ENCODE measurements at places on chromosomes 1 and 21.

DNA sequence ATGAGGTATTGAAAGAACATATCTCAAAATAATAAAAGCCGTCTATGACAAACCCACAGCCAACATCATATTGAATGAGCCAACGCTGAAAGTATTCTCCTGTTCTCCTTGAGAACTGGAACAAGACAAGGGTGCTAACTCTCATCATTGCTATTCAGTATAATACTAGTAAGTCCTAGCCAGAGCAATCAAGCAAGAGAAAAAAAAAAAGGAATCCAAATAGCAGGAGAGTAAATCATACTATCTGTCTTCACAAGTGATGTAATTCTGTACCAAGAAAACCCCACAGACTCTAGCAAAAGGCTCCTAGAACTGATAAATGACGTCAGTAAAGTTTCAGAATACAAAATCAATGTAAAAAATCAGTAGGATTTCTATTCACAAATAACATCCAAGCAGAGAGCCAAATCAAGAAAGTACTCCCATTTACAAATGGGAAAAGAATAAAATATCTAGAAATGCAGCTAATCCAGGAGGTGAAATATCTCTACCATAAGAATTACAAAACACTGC lies 1632.8 kb downstream of the NCAM2 start:
- DNase-seq: no peak

- DNase-seq: no peak
These were observed 10.0 kb upstream of the GJB3 start for GRCh38 chr1:34770891-34771504.

DNA sequence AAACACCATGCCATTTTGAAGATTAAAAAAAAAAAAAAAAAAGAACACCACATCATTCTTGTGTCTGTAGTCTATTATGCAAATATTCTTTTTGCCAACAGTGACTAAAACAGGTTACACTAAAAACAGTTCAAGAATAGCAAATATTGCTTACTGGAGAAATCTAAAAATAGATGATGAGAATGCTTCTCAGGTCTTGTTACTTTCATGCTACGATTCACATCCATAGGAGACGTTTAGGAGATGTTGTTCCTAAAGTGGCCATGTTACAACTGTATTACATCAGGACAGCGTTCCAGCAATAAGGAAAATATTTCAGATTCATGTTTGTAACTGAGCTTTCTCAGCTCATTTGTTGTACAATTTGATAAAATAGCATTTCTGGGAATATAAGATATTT lies 32.3 kb downstream of the RAB3GAP2 start:
- DNase-seq: no peak

- DNase-seq: no peak
These were observed 444.2 kb downstream of the SETD4 start for GRCh38 chr21:35616090-35616489.

DNA sequence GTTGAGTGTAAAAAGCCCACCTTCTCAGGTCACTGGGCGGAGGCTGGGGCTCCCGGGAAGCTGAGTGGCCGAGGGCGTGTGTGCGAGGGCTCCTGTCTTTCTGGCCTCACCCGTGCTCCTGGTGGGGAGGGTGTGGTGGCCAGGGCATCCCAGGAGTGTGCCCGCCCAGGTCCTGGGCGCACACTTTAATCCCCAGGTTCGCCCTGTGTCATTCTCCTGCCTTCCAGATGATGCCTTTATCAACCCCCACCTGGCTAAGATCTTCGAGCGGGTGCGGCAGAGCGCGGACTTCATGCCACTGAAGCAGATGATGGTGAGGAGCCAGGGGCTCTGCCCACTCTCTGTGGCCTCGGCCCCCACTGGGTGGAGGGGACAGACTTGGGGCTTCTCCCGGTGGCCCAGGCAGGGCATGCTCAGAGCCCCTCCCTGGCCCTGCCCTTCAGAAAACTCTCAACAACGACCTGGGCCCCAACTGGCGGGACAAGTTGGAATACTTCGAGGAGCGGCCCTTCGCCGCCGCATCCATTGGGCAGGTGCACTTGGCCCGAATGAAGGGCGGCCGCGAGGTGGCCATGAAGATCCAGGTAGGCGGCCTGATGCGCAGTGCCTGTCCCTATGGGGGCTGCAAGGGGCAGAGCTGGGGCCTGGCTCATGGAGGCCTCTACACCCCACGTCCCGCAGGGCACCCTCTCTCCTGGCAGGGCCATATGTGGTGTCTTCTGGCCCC lies 42.5 kb downstream of the COQ8A start:
- no peak for DNase-seq

GRCh38 chr1:56139836-56140235 lies 439.5 kb downstream of the PLPP3 start:
- no peak for DNase-seq

DNA sequence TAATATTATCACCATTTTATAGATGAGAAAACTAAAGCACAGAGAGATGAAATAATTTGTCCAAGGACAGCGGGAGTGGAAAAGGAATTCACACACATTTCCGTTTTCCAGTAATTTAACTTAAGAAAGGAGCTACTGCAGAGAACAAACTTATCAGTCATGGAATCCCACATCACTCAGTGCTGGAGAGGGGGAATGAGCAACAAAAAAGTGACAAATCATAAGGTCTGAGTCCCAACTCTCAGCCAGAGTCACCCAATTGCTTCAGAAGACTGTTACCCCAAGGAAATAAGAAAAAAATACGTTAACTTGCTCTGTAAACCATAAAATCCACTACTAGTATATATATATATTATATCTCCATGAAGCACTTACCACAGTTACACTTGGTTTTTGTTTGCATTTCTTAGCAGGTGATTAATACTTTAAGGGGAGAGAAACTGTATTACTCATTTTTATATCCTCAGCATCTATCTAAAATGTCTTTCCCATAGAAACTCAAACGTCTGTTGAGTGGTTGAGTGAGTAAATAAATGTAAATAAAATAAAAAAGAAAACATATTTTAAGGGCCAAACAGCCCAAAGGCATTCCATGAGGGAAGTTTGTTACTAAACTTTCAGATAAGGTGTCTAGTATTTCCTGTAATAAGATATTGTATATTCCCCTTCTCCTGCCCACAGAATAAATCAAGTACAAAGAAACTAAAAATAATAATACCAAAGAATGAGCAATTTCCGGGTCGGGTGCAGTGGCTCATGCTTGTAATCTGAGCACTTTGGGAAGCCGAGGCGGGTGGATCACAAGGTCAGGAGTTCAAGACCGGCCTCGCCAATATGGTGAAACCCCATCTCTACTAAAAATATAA lies 76.8 kb downstream of the SLC45A1 start:
- peak; percentile 39 for DNase-seq

GRCh38 chr21:39104911-39105310 lies 78.3 kb downstream of the PSMG1 start:
- DNase-seq: no peak

DNA sequence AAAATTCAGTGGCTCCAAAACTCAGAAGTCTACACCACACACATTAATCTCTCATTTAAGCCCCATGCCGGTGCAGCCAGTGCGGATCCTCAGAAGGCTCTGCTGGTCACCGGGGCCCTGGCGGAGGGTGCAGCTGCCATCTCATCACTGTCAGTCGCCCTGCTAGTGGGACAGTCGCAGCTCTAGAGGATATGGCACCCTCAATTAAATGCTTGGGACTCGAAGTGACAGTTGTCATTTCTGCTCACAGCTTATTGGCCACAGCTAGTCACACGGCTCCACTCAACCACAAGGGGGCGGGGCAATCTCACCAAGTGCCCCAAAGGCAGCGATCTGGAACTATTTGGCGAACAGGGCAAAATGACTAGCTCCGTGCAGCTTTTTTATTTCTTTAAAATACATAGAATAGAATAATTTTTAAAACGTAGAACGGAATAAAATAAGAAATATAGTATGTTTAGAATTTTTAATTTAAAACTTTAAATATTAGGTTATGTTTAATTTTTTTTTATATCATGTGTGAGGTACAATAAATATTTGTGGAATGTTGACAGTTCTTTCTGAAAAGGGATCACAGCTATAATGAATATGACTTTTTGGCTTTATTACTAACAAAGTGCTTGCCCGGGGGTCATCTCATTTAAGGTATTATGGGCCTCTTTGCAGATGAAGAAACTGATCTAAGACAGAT lies 8.0 kb upstream of the MAN1C1 start:
- peak; percentile 75 for DNase-seq

- DNase-seq: no peak
These were observed 69.6 kb downstream of the OLFML2B start for GRCh38 chr1:161954050-161954449.

DNA sequence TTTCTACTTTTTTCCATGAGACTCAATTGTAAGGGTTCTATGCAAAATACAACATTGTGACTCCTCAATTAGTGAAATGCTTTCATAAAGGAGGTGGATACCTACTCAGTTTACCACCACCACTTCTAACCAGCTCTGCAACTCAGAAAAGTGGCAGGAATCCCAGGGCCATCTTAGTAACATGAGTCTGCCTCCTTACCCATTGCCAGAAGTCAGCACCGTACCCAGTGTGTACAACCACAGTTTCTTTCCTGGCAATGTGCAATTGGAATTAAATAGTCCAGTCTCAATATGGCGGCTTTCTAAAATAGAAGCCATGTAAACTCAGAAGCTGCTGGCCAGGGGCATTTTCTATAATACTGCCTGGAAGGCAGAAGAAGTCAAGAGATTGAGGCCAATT lies 32.1 kb downstream of the TESK2 start:
- no peak for DNase-seq

DNA sequence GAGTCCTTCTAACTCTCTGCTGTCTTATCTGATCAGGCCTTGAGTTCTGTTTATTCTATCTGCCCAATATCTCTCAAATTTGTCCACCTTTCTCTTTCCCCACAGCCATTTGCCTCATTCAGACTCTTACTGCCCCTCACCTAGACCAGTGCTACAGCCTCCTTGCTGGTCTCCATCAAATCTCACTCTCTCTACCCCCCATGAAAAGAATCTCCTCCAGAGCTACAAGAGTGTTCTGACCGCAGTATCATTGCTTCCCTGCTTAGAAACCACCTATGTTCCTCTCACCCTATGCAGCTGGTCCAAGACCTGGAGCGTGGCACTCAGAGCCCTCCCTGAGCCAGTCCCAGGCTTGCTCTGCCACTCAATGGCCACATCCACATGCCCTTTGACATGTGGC lies 231.0 kb upstream of the JUN start:
- DNase-seq: no peak

GRCh38 chr1:204669579-204669978 lies 16.0 kb downstream of the LRRN2 start:
- no peak for DNase-seq

DNA sequence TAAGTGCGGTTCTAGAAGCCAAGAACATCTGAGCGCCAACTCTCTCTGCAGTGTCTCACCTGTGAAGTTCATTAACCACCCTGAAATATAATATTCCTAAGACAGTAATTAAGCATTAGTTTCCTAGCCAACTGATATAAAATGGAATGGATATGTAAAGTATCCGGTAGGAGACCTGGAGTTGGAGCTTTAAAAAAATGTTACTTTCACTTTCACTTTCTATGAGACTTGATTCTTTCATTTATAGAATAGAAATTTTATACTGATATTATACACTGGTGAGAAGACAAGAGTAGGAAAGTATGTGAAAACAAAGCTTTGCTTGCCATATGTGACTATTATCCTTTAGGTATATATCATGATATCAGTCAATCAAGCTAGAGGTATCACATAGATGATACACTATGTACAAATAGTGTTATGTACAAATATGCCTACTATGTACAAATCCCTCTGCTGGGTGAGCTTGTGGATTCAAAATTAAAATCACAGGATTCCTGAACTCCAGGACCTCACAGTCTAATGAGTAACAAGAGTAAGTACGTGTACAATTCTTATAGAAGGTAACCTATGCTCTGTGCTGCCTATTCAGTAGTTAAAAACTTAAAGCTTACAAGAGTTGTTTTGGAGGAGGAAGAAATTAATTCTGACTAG lies 934.2 kb downstream of the TTLL7 start:
- DNase-seq: no peak

DNA sequence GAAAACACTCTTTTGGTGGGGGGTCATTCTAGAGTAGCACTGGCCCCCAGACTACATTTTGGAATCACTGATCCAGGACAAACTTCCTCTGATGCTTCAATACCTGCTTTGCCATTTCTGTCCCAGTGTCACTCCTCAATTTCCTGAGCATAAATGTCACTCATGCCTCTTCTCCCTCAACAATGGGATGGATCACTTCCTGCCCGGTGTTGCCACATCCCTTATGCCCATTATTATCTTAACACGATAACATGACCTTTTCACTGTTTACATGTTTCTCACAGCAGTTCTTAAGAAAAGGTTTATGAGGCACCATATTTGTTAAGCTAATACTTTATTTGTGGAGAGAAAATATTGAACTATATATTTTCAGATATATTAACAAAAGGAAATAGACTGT lies 3.9 kb upstream of the ITLN1 start:
- DNase-seq: no peak

DNA sequence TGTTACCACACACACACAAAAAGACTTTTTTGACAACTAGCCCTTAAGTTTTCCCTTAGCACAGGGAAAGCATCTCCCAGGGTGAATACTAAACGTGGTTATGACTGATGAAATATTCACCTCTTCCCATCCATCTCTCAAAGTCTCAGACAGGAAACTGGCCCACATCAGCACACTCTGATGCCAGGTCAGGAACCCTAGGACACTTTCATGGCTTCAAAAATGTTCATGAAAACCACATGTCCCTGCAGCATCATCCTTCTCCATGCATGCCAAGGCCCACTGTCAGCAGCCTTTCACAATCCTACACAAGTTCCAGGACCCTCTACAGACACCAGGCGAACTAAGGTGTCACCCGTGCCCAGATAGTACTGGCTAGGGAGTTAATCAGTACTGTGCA lies 68.7 kb downstream of the DNTTIP2 start:
- DNase-seq: no peak

GRCh38 chr1:66769512-66770229 lies 17.4 kb downstream of the DYNLT5 start:
- DNase-seq: no peak

DNA sequence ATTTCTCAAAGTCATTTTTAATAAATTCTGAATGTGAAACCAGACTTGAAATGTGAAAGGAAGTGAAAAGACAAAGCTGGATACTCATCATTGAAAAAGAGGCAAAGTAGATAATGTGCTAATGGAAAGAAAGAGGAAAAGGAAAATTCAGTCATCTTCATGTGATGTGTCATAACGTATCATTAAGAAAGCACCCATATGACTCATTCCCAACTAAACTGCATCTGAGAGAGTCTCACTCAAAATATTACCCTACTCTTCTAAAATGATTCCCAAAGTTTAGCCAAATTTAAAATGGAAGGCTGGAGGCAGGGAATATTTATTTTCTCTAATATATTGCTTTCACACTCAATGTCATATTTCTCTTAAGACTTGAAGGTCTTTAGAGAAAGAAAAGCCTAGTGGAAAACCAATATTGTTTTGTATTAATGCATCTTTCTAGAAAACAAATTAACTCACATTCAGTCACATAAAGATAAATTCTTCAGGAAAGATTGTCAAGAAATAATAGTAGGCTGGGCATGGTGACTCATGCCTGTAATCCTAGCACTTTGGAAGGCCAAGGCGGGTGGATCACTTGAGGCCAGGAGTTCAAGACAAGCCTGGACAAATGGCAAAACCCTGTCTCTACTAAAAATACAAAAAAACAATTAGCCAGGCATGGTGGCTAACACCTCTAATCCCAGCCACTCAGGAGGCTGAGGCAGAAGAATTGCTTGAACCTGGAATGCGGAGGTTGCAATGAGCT lies 129.9 kb downstream of the SLC30A10 start:
- no peak for DNase-seq

Data from stimulated activated CD4-positive, alpha-beta T cell treated with anti-CD3 and anti-CD28 coated beads, Interleukin-12 subunit alpha, Interleukin-12 subunit beta, amount 100 ng/mL, for 48 hours (primary cell).